A549 treated with Hydrocortisone at 1 μM for 4 hours (cell line): ENCODE measurements at places on chromosomes 1 and 21. TPM values are rescaled to one million over a fixed set of nuclear protein-coding genes. Genes with fewer than 3 reads are reported as not detected.

ABCA4 gene
- total RNA-seq: 0.10 to 0.35 TPM (median 0.14 TPM) in 5 replicates

AKR7A2 gene
- 34.9 to 51.7 TPM (median 50.3 TPM) in 5 replicates for total RNA-seq

CLCA4 gene
- 0.02 to 0.03 TPM in 2 of 5 replicates, not detected in the others for total RNA-seq

FHAD1 gene
- 0.42 to 0.68 TPM (median 0.60 TPM) in 5 replicates for total RNA-seq

RSPH1 gene
- 0.63 to 0.93 TPM (median 0.84 TPM) in 5 replicates for total RNA-seq
